ENCODE measurements at places on chromosomes 7 and 10.

GRCh38 chr7:16462431-16462889 lies 3.1 kb downstream of the SOSTDC1 start:
- no peak for DNase-seq

- peak; percentile 36 for DNase-seq
Observed at GRCh38 chr10:100009793-100010676, at the start of gene DNMBP. DNMBP (minus strand) TSS chr10:100009947; CDS start chr10:99972124, 37,823 bp downstream.

GRCh38 chr7:33888166-33888565 lies 17.2 kb upstream of the BMPER start:
- no peak for DNase-seq

GRCh38 chr10:89120931-89121763 lies 86.0 kb downstream of the CH25H start:
- no peak for DNase-seq

DNA sequence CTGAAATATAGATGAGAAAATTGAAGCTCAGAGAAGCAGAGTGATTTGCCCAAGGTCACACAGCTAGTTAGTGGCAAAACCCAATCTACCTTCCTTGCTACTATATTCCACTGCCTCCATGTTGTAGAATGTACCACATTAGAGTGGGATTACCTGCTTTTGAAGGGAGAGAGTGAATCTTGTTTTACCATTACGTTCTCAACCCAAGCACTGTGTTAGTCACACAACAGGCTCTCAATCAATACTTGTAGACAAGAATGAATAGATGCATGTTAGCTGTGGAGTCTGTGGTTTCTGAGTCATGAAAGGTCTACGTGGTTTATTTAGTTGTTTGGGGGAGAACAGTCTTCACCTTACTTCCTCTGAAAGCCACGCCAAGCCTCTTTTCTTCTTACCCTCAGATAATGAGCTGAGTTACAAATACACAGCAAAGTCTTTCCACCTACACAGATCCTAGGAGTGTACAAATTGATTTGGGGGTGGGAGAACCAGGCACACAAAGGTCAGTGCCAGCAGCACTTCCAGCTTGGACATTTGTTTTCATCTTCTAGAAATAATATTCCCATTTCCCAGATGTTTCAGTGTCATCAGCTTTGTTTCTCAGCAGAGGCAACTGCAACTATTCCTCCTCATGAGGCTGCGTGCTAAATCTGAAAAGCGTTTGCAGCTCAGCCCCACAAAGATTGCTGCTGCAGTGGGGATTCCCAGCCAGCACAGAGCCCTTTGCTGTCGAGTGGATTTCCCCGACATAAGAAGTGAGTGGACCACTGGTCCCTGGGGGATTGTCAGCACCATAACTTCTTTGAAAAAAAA lies 71.5 kb upstream of the ADO start:
- no peak for DNase-seq

DNA sequence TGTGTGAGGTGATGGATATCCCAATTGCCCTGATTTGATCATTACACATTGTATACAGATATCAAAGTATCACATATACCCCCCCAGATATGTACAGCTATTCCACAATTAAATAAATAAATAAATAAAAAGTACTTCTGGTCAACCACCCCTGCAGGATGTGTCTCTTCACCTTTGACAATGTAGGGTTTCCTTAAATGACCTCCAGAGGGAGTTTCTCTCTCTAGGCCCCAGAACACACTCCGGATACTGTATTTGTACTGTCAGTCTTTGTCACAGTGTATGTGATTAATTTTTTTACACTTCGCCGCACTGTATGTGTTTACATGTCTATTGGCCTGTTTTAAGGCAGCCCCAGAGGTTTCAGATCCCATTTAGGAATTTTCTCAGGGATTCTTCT lies 123.6 kb downstream of the ADCYAP1R1 start:
- DNase-seq: no peak

- no peak for DNase-seq
Observed at GRCh38 chr7:144508702-144509101, 105.2 kb upstream of the NOBOX start.

DNA sequence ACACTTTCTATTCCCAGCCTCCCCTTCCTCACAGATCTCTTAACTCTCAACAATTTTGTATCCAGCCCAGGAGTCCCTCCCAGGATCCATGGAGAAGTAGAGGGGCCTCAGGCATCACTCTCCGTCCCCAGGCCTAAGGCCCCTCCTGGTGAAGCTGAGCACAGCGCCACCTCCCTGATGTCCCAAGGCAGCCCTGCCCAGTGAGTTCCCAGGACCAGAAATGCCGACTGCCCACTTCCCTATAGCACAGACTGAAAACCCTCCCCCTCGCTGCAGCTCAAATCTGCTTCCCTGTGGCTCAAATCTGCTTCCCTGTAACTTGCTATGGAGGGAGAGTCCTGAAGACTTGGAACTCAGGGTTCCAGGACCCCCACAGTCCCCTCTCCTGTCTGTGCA lies 35.6 kb downstream of the YKT6 start:
- DNase-seq: no peak

DNA sequence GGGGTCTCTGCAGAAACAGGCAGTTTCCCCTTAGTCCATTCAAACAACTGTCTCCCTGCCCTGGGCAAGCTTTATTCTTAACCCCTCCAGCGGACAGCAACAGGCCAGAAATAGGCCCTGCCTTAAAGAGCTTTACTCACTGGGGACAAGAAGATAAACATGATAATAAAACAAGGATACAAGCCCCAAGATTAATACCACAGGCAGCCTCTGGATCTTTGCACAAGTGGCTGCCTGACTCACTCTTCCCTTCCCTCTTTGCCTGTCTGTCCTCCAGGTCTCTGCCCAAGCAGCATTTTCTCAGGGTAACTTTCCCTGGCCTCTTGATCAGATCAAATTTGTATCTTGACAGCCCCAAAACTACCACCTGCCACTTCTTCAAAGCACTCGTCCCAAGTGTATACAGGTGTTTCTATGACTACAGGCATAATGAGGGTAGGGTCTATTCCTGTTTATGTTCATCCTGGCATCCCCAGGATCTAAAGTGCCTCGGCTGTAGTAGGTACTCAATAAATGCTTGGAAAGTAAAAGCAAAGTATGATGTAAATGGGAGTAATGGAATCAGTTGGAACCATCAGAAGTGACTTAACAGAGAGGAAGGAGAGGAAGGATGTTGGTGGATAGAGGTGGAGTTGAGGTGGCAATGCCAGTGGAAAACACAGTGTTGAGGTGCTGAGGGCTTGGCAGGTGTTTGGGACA lies 7.0 kb upstream of the CAMK2G start:
- DNase-seq: no peak
